Fibroblast of villous mesenchyme (primary cell): ENCODE measurements at places on chromosomes 13 and 19. TPM values are rescaled to one million over a fixed set of nuclear protein-coding genes. Genes with fewer than 3 reads are reported as not detected.
A peak's percentile ranks its signal among the peaks of the same experiment; 100 is the strongest.

Gene THSD1
- 1.9 and 9.9 TPM in 2 replicates for total RNA-seq

DNA sequence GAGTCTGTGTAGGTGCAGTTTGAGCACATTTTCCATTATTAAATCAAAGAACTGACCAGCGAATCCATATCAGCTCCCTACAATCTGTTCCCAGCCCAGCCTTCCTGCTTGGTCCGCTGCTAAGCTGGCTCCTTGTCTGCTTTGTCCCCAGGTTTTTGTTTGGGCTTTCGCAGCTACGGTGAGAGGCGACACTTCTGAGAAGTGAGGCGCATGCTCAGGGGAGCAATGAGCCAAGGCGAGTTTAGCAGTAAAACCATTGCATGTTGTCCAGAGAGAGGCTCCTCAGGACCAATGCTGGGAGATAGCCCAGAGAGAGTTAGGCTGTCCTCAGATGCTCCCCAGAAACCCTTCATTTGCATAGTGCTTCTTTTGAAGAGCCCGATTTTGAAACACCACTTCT lies 162.0 kb downstream of the ITGBL1 start:
- DNase-seq = no peak

- DNase-seq = no peak
These were observed at the start of gene ADGRE1 for GRCh38 chr19:6887316-6887715. Gene ADGRE1 (plus strand): TSS chr19:6887579. CDS start chr19:6887609, 30 bp downstream.

GRCh38 chr19:7506385-7507328 lies 9.2 kb upstream of the ZNF358 start:
- DNase-seq = peak; percentile 90

GRCh38 chr19:29533578-29534544 lies 8.1 kb downstream of the VSTM2B start:
- DNase-seq = no peak

DNA sequence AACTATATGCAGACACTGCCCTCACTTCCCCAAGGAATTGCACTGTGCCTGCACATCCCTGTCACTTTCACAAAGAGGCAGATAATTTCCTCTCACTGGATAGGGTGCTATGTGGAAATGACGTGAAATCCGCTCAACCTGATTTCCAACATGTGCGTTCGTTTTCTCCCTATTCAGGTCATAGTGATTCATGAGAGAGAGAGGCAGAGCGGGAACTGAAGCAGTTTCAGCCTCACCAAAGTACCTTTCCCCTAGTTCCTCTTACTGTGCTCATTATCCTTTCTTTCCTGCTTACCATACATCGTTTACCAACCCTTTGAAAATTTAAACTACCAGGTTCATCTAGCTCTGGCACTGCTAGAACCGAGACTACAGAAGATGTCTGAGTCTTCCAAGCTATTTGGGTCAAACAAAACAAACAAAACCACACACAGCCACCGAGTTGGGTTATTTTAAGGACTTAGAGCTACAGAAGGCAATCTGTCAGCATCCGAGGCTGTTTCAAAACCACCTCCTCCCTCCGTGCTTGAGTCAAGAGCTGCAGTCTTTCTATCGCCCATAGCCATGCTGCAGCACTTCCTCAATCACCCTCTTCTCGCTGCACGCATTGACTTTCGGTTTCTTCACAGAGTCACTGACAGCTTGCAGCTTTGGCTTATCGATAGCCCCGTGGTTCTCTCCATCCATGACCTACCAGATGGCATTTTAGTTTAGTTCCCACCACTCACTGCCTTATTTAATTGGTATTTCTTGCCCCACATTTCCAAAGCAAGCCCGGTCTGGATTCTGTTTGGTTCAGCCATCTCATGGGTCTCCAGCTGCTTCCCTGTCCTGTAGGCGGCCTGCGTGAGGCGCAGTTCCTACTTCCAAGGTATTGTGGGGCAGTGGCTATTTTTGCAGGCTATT lies 1395.8 kb downstream of the EFNB2 start:
- peak; percentile 8 for DNase-seq
